Urinary bladder (tissue), 4 donors: ENCODE measurements at places on chromosomes 6 and 20. TPM values are rescaled to one million over a fixed set of nuclear protein-coding genes. Genes with fewer than 3 reads are reported as not detected.

C6orf15 gene
- total RNA-seq: not detected

BFSP1 gene
- total RNA-seq: 3.3 TPM

MYBL2 gene
- 2.3 TPM for total RNA-seq

UTRN gene
- 256 TPM for total RNA-seq

PTCHD4 gene
- total RNA-seq: 0.95 TPM

MLN gene
- total RNA-seq: not detected

NR2E1 gene
- total RNA-seq: not detected

DEFB129 gene
- not detected for total RNA-seq

EYA2 gene
- total RNA-seq: 2.2 TPM

CAGE1 gene
- total RNA-seq: not detected

MYH7B gene
- total RNA-seq: 4.3 TPM

VNN1 gene
- total RNA-seq: 0.63 TPM

GLP1R gene
- total RNA-seq: 0.58 TPM

PRKN gene
- total RNA-seq: 6.5 TPM

TREML2 gene
- 0.11 TPM for total RNA-seq

FNDC11 gene
- total RNA-seq: 0.63 TPM

OR5V1 gene
- not detected for total RNA-seq

RUNX2 gene
- total RNA-seq: 2.4 TPM

GDAP1L1 gene
- 0.90 TPM for total RNA-seq

PREX1 gene
- 18.1 TPM for total RNA-seq

CRYBG1 gene
- 32.4 TPM for total RNA-seq

HLA-DQB1 gene
- 4.0 TPM for total RNA-seq

DEFB110 gene
- not detected for total RNA-seq

CLVS2 gene
- 2.1 TPM for total RNA-seq

MPIG6B gene
- 0.32 TPM for total RNA-seq

TCF15 gene
- total RNA-seq: 0.42 TPM

WFDC12 gene
- not detected for total RNA-seq

ATP6V1G2 gene
- 3.3 TPM for total RNA-seq

PRRT1 gene
- total RNA-seq: 0.42 TPM

GSS gene
- total RNA-seq: 24.9 TPM

LY6G6D gene
- 3.1 TPM for total RNA-seq

TAPBP gene
- 43.0 TPM for total RNA-seq

GGTLC1 gene
- not detected for total RNA-seq

SLC17A1 gene
- total RNA-seq: not detected

EGFL8 gene
- total RNA-seq: 17.6 TPM

SLC17A9 gene
- total RNA-seq: 8.9 TPM

PLA2G7 gene
- total RNA-seq: 2.7 TPM

ENPP3 gene
- 2.4 TPM for total RNA-seq

SLC35D3 gene
- 0.16 TPM for total RNA-seq

RAET1L gene
- total RNA-seq: not detected

SMLR1 gene
- not detected for total RNA-seq

LY6G6F gene
- not detected for total RNA-seq

COX4I2 gene
- 4.8 TPM for total RNA-seq
